ENCODE measurements at places on chromosomes 3 and 15.

- no peak for DNase-seq
Observed at GRCh38 chr3:128072454-128073184, 20.4 kb downstream of the SEC61A1 start.

- no peak for DNase-seq
Observed at GRCh38 chr15:92226020-92226612, 167.6 kb upstream of the ST8SIA2 start.

DNA sequence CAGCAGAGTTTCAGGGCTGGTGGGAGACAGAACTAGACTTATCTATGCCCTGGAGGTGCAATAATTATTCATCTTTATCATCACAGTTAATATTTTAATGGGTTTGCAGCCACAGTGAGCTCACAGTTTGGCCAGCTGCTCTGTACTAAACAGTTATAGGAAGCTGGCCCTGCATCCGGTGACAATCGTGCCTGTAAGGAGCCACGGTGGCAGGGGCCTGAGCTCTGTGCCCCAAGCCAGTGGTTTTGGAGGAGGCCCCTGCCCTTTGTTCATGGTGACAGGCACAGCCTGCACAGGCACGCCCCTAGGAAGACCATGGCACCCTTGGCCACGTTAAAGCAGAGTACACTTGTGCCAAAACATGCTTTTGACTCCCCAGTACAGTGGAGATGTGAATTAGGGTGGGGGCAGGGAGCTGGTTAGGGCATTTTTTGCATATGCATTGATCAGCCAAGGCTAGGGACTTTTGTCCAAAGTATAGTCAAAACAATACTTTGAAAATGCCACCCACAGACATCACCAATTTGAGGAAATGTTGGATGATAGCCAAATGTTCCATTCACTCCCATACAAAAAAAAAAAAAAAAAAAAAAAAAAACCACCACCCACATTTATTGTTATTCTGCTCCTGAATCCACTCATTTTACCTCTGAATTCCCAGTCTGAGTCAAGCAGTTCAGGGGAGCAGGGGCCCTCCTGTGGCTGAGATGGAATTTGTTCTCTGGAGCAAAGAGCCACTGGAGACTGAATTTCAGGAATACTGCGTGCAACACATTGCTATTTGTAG is 3.4 kb upstream of the RFTN1 start:
- no peak for DNase-seq

GRCh38 chr15:99826157-99826780 is 93.0 kb upstream of the LYSMD4 start:
- no peak for DNase-seq

GRCh38 chr15:39327005-39327730 is 253.7 kb upstream of the THBS1 start:
- DNase-seq = no peak

- DNase-seq = no peak
Observed at GRCh38 chr3:148026009-148026588, 616.9 kb downstream of the ZIC1 start.

DNA sequence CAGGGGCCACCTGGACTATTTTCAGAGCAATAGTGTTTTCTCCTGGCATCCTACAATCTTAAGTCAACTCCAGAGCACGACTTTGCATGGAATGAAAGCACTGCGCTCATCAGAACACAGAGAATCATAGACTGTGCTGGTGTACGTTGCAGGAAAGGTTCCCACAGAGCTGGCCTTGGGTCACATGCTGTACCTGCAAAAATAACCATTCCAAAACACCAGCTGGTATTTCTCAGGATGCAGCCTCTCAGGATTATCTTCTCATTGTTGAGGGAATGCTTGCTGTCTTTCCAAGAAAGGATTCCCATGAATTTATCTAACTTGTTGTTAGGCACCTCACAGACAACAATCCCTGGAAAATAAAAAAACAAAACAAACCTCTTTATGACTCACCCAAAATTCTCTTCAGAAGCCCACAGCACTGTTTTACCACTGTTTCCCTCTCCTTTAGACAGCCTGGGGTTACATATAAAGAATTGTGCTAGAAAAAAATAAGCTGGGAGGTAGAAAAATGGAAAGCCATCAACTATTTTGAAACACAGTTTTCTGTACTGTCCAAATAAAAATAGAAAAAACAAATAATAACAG is 131.7 kb downstream of the ATP8B4 start:
- no peak for DNase-seq

- DNase-seq = no peak
Observed at GRCh38 chr15:101676921-101677329, 24.7 kb upstream of the TM2D3 start.

DNA sequence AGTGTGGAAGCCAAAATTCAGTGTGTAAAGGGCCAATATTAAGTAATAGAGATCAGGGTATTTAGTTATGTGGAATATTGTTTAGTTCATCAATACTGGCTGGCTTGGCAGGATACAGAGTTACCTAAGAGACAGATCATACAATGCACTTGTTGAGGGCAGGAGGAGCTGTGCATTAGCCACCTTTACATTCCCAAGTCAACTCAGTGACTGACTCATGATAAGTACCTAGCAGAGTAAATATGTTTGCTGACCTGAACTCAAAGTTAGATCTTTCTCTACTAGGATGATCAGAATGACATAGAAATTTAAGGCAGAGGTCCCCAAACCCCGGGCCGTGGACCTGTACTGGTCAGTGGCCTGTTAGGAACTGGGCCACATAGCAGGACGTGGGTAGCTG is 3.5 kb upstream of the ABHD17C start:
- no peak for DNase-seq

DNA sequence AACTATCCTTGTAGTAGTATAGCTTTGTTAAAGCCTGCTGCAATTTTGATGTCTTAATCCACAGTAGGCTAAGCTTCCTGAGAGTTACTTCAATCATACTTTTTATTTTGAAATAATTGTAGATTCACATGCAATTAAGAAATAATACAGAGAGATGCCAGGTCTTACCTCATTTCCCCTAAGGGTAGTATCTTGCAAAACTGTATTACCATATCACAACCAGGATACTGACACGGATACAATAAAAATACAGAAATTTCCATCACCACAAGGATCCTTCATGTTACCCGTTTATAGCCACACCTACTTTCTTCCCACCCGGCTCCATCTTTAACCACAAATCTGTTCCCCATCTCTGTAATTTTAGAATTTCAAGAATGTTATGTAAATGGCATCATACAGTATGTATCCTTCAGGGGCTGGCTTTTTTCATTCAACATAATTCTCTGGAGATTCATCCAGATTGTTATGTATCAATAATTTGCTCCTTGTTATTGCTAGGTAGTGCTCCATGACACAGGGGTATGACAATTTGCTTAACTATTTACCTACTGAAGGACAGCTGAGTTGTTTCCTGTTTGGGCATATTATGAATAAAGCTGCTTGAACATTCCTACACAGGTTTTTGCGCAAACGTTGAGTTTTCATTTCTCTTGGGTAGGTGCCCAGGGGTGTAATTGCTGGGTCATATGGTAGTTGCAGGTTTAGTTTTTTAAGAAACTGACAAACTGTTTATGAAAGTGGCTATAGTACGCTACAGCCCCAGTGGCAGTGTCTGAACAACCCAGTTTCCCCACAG is 21.6 kb downstream of the BDH1 start:
- DNase-seq = no peak

DNA sequence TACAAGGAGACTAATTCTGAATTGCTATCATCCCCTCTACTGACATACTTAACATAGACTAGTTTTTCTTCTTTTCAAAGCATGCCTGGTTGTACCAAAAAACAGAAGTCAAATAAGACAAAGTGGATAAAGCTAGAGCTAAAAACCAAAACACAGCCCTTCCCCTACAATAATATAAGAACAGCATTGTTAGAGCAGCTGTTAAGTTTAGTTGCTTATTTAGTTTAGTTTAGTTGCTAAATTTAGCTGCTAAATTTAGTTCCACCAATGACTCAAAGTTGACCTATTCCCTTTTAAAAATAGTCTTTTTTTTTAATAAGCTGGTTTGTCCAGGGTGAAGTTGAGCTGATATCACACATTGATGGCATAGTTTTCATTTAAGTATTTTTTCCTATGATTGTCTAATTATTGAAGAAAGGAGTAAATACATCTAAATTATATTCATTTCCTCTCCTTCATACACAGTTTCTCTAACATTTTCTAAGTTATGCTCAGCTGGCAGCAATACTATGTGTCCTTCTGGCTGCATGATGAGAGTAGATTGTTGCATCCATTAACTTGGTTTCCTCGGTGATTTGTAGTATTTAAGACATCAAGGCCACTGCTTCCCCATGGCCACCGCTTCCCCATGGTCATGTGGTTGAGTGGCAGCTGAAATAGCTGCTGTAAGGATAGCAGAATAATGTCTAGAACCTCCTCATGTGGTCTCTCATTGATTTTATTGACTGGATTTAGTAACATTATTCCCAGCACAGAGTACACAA is 718.6 kb upstream of the NECTIN3 start:
- no peak for DNase-seq

GRCh38 chr3:192917028-192917403 is 640 bp downstream of the MB21D2 start:
- peak; percentile 37 for DNase-seq

GRCh38 chr15:39609166-39609916 is 28.5 kb downstream of the THBS1 start:
- DNase-seq = no peak

GRCh38 chr3:89360156-89360555 is 252.7 kb downstream of the EPHA3 start:
- DNase-seq = no peak

DNA sequence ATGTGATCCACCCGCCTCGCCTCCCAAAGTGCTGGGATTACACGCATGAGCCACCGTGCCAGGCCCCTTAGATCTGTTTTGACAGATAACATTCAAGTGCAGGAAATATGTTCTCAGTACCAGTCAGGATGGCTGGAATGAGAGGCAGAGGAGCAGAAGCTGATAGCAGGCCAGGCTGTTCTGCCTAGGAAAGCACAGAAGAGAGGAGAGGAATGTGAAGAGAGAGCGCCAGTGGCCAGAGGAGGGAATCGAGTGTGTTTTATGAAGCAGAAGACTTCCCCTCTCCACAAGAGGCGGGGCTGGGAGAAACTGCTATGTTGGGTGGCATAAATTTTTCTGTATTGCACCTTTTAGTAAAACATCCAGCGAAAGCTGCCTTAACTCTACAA is 32.0 kb upstream of the RYK start:
- DNase-seq = no peak

DNA sequence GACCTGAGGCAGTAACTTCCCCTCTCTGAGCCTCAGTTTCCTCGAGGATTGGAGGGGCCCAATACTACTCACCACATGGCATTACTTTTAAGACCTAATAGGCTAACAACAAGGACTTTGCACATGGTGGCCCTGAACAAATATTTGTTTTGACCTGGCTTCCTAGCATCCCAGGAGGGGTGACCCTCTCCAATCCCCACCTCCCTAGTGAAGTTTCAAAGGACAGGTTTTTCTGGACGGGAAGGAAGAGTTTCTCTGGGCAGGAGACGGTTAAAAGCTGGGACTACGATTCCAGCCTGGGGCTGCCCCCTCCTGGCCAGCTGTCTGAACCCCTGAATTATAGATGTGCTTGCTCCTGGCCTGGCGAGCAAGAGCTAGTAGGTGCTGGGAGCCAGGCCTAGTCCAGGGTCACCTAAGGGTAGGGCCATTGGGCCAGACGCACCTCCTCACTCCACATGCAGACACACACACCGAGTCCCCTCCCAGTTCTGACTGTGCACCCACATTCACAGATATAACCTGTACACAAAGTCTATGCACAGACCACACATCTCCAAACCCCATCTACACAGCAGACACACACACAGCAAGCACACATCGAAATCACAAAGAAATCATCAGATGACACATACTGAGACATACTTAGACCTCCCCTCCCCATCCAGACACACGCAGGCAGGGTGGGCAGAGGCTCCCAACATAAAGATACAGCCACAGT is 2.7 kb upstream of the ISL2 start:
- no peak for DNase-seq

DNA sequence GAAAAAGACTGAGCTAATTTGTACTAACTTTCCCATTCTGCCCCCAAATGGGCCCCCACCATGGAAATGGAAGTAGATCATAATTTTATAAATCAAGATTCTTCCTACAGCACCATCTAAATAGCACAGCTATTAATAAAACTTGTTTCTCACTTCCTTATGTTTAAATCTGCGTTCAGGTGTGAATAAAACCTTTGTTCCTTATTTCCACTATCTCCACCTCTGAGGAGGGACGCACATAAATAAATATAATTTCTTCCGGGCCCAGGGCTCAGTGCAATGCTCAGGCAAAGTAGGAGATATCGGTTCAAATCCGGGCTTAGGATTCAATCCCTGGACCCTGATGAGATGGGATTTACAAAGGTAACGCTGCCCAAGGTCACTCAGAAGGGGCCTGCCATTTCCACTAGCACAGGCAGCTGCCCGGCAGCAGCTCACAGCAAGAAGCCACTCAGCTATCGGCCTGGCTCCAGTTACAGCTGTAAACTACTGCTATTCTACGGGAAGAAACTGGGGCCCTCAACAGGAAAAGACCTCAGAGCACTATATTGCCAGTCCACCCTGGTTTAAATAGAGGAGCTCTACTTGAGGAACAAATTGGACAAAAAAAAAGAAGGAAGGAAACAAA is 52.5 kb downstream of the FOXP1 start:
- DNase-seq = no peak

- DNase-seq = no peak
Observed at GRCh38 chr15:78923015-78923414, 21.8 kb downstream of the CTSH start.

DNA sequence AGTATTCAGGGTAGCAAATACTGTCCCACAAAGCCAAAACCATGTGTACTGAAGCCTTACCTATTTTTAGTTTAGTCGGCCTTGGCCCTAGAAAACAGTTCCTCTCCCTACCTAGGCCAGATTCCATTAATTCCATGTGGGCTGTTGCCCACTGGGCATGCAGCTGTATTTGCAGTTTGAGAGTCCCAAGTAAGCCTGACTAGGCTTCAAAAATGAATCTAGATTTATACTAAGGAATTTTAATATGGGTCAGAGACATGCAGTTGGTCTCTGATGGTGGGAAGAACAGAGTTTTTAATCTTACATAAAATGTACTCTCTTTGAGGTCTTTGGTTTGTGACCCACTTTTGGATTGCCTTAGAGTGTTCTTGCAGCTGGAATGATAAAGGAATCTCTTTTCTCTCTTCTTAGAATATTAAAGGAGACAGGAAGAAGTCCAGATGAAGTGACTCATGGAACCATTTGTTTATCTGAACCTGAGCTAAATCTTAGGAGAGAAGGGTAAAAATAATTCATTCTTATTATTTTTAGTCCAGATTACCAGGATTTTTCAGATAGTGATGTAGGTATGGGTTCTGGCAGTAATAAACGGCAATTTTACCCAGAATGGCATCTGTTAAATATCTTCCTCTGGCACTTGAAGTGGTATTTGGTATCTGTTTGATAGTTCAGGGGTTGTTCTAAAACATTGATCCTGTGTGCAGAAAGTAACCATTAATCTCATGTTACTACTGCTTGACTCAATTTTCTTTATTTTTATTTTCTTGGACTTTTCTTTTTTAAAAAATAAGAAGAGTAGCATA is 33.8 kb downstream of the GLCE start:
- DNase-seq = no peak

- DNase-seq = no peak
Observed at GRCh38 chr3:31878231-31878838, 102.7 kb downstream of the OSBPL10 start.

Data from central memory CD4-positive, alpha-beta T cell (primary cell).